ENCODE measurements at places on chromosomes 2 and 18.

GRCh38 chr2:59236723-59237122 lies 995.6 kb upstream of the FANCL start:
- DNase-seq: no peak

GRCh38 chr18:36350251-36350651 lies 52.7 kb downstream of the FHOD3 start:
- DNase-seq: no peak

GRCh38 chr2:191901031-191901430 lies 54.1 kb upstream of the CAVIN2 start:
- DNase-seq: no peak

- no peak for DNase-seq
Measured at GRCh38 chr2:11872247-11872947, 126.0 kb downstream of the LPIN1 start.

DNA sequence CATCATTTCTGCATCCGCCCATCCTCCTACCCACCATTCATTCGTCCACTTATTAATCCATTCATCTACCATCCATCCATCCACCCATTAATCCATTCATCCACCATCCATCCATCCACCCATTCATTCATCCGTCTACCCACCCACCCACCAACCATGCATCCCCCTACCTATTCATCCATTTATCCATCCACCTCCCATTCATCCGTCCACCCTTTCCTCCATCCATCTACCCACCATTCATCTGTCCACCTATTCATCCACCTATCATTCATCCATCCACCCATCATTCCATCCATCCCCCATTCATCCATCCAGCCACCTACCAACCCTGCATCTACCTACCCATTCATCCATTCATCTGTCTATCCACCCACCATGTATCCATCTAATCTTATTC lies 83.5 kb upstream of the MCFD2 start:
- DNase-seq: no peak

DNA sequence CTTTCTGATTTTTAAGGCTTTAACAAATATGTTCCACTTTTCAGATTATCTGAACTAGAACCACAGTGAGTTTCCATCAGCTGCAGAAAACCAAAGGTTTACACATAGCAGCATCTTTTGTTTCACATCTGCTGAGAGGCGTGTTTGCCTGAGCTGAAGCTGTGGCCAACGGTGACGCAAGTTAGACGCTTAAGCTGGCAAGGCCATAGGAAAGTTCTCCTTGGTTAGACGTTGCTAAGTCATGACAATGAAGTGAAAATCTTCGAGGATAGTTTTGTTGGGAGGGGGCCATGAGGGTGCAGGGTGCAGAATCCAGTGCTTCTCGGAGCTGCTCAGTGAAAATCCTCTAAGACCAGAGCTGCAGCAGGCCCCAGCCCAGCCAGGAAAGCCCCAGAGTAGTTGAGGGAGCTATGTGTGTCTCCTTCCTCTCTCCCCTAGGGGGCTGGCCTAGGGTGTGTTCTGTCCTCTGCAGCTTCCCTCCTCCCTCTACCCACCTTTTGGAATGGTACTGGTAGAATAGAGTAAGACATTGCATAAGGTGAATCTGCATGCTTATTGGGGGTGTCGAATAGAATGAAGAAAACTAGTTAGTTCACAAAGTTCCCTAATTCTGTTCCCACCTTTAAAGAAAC lies 105.4 kb downstream of the FHOD3 start:
- DNase-seq: no peak

GRCh38 chr2:54940723-54941122 lies 109.5 kb downstream of the RTN4 start:
- DNase-seq: no peak

GRCh38 chr18:60391571-60392226 lies 19.1 kb upstream of the MC4R start:
- no peak for DNase-seq

DNA sequence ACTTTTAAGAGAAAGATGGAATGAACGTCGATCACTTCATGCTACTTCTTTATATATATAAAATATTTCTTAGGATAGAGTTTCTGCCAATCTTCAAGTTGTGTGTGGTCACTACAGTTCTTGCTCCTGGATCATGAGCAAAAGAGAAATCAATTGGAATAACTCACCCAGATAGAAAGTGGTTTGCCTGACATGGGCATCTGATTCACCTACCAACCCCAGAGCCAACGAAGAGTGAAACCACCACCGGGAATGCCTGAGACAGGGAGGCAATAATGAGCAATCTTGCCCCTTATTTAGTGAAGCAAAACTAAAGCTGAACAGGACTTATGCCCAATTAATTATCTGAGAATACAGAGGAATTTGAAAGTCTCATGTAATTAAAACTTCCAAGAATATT lies 250.2 kb upstream of the REG3G start:
- no peak for DNase-seq

DNA sequence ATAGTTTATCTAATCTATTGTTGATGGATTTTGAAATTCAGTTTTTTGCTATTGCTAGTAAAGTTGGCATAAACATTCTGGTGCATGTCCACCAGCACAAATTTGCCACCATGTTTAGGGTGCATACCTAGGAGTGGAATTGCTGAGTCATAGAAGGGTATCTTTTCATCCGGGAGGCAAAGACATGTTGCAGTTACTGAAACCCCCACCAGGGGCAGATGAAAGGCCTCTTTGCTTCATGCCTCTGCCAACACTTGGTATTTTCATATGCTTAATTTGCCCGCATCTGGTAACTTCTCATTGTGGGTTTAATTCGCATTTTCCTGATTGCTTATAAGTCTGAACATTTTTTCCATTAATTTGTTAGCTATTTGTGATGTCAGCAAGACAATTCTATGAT lies 8.2 kb downstream of the DCC start:
- no peak for DNase-seq

DNA sequence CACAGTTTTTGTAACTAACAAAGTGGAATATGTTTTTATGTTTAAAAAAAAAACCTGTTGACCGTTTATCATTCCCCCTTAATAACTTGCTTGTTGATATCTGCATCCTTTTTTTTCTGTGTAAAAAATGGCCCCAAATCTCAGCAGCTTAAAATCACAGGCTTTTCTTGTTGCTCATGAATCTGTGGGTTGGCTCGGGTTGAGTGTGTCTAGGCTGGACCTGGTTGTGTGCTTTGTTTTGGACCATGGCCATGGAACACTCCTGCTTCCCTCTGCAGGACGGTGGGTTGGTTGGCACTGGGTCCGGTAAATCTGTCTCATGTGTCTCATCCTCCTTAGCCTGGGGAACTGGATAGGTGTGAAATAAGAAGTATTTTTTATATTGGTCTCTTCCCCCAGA lies 139.0 kb upstream of the LINC00305 start:
- no peak for DNase-seq

DNA sequence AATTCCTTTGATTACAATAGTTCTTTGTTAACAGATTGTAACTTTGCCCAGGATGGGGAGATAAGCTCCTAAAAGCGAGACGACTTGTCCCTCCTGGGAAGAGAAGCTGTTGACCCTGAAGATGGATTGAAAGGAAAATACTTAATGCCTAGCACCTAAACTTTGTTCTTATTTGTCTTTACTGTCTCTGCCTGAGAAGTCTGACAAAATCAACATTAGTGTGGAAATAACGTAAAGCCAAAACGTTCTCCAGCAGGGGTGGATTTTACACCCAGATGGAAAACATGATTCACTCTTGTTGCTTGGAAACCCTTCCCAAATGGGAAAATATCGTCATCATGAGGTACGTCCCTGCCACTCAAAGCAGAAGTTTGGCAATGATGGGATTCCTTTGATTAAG lies 450.1 kb downstream of the SLC4A3 start:
- DNase-seq: no peak

- no peak for DNase-seq
Measured at GRCh38 chr2:69208023-69208595, 178.9 kb downstream of the GFPT1 start.

DNA sequence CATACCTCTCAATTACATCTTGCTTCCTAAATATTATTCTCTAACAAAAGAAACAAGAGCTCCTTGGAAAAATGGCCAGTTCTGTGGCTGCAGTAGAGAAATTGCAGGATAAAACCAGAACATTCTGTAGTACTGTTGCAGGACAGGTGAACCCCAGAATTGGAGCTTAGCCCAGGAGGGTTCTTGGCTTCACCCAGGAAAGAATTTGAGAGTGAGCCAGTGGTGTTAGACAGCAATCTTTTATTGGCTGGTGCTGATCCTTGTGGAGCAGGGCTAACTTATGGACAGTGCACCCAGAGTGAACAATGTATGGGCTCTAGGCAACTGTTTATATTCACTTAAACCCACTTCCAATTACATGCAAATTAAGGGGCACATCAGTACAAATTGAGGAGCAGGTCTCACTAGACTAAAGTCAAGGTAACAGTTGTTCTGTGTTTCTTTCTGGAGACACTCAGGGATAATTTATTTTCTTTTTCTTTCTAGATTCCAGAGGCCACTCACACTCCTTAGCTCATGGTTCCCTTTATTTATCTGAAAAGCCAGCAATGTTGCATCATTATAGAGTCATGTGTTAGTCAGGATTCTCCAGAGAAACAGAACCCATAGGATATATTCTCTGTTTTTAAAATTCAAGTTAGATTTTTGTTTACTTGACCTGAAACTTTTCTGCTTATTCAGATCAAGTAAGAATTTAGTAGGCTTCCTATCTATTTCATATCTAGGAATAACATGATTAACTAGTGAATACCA lies 348.1 kb downstream of the CCDC85A start:
- no peak for DNase-seq

- DNase-seq: no peak
Measured at GRCh38 chr2:155060896-155061295, 362.4 kb downstream of the KCNJ3 start.

GRCh38 chr2:215670396-215670795 lies 234.5 kb upstream of the FN1 start:
- no peak for DNase-seq

GRCh38 chr2:150214626-150215025 lies 272.8 kb downstream of the RND3 start:
- no peak for DNase-seq

DNA sequence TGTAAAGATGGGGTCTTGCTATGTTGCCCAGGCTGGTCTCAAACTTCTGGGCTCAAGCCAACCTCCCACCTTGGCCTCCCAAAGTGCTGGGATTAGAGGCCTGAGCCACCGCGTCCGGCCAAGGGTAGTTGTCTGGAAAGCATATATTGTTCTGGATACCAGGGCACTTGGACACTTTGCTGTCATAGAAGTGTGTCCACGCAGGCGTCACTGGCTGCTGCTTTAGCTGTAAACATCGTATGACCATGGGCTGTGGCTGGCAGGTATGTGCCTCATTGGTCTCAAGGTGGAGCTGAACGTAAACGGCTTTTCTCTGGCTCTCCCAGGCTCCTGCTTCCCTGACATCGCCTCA lies 3.2 kb upstream of the GPR35 start:
- no peak for DNase-seq

- no peak for DNase-seq
Measured at GRCh38 chr2:230961091-230961491, 34.8 kb upstream of the SPATA3 start.

- DNase-seq: no peak
Measured at GRCh38 chr2:151908204-151908882, 80.1 kb upstream of the ARL5A start.

- no peak for DNase-seq
Measured at GRCh38 chr18:32576296-32576916, 105.7 kb upstream of the GAREM1 start.

DNA sequence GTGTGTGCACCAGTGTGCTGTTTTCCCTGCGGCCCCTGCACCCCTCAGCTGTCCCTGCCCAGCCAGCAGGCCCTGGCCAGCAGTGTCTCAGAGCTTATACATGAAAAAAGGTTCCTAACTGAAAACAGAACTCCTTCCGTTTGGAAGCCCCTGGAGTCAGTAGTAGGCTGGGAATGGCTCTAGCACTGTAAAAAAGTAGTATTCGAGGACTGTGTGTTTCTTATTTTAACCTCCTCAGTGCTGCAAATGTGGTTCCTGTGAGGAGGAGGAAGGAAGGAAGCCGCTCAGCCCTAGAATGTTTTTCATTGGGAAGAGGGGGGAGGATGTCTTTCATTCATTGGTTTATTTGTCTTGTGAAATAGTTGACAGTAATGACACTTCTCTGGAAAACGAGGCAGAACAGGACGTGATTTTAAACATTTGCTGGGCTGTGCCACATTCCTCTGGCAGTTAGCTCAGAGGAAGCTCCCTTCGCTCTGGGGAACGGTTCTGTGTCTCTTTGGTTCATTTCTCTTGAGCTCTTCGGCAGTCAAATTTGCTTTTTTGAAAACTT lies 103.5 kb downstream of the SPTBN1 start:
- no peak for DNase-seq

DNA sequence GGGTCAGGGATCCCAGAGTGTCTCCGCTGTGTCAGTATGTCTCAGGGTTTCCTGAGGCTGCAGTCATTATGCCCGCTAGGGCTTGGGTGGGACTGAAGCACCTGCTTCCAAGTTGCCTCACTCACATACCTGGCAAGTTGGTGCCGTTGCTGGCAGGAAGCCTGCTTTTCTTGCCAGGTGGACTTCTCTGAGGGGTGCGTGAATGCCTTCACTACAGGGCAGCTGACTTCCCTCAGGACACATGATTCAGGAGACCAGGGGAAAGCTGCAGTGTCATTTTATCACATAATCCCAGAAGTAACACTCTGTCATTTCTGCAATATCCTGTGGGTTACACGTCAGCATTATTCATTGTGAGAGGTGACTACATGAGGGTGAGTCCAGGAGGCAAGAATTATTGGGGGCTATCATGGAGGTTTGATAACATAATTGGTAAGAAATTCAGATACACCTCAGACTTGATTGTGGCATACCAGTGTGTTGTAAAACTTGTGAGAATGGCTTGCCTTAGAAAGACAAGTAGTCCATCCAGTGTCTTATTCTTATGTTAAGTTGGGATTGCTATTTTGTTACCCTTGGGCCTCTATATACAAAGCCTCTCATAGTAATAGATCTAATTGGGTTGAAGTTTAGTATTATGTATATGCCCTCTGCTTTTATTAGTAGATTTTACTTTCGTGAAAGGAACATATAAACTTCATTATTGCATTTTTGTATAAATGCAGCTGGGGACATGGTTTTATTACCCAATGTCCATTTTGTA lies 44.1 kb downstream of the NEDD4L start:
- no peak for DNase-seq

- no peak for DNase-seq
Measured at GRCh38 chr18:1526991-1527390, 622.3 kb downstream of the ADCYAP1 start.

GRCh38 chr2:68317971-68318913 lies 1.5 kb downstream of the CNRIP1 start:
- no peak for DNase-seq

DNA sequence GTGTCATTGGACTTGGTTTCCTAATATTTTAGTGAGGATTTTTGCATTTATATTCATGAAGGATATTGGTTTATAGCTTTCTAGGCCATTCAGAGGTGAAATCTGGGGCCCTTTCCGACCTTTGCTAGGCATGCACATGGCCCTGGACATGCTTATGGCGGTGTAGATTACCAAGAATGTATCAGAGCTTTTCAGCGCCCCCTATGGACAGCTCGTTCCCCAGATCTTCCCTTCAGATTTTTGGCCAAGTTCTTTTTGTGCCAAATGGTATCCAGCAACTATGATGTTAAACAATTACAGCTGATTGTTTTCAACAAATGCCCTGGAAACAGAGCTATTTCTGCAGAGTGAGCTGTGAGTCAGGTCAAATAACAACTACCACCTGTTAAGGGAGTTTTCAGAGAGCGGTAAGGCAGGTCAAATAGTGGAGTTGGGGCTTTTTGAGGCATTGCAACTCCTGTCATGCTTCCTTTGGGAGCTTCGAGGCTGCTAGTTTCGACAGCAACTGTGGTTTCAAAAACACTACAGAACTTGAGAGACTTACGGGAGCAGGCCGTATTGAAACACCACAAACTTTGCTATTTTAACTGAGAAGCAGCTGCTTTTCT lies 188.3 kb downstream of the ZNF516 start:
- no peak for DNase-seq

GRCh38 chr2:189096769-189097447 lies 82.7 kb downstream of the COL5A2 start:
- DNase-seq: no peak

Measured in NCI-H187 treated with DMSO at 0.1 percent for 48 hours (cell line).